ENCODE measurements at places on chromosomes 5 and 9.

DNA sequence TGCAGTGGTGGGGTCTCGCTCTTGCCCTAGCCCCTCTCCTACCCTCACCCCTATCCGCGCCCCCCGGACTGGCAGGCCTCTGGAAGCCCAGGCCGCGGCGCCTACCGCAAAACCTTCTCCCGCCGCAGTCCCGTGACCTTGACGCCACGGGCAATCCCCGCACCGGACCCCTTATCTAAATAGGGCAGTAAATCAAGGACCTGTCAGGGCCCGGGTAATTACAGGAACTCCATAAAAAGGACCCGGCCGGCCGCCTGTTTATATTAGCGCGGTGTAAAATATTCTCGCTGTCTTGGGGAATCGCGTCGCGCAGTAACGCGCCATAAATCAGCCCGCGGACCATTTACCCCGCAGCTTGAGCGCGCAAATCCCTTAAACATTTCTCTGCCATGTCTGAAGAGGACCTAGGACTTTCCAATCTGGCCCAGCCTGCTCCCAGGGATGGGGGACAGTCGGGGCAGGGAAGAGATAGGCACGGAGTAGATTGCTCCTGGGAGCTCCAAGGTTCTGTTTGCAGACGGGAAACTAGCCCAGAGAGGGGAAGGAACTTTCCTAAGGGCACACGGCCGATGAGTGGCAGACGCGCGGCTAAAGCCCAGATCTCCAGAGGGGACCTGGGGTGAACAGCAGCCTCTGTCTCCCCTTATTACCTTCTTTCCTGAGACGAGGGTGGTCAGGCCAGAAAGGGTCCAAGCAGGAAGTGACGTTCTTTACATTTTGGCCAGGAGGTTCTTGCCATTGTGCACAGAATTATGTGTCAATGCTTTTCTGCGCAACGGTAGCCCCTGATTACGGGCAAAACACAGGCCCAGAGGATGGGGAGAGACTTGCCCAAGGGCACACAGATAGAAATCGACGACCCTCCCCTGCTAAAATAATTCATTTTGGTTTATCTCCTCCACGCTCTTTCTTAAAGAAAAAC, 4.8 kb upstream of the HAND1 start:
- DNase-seq, result no peak

- DNase-seq, result no peak
Observed at GRCh38 chr9:130418776-130419175, 26.0 kb upstream of the ASS1 start.

- no peak for DNase-seq
Observed at GRCh38 chr9:73080110-73080694, 71.5 kb upstream of the ANXA1 start.

GRCh38 chr5:180557217-180557809, 34.0 kb downstream of the SCGB3A1 start:
- DNase-seq, result no peak

DNA sequence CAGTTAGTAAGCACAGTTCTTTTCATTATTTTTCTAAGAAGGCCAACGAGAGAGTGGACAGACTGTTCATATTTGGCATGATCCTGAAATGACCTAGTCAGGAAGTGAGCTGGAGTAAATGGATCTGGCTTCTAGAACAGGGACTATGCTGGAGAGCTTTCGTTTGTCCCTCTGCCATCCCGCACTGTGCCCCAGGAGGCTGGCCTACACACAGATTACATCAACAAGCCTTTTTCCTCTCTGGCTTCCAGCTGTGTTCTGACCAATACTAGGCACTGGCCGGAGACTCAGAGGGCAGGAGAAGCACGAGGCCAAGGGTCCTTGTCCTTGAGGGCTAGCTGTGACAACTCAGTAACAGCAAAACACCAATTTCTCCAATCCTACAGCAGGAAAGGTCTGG, 127.8 kb downstream of the MED27 start:
- DNase-seq, result no peak

DNA sequence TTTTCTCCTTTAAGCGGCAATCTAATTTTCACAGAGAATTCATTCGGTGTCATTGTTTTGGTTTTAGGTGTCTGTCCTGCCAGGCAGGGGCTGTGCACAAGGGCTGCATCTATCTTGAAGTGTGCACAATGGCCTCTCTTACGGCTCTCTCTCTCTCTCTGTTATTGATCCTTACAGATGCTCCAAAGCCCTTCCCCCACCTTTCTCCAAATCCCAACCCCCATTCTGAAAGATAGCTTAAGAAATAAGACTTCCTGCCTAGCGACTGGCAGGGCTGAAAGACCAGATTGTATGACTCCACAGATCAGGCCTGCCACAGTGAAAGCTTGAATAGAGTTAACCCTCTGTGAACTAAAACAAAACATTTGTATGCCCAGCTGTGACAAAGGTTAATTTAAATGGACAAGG, 86.5 kb upstream of the NR5A1 start:
- no peak for DNase-seq

- DNase-seq, result no peak
Observed at GRCh38 chr5:34608859-34609648, 47.1 kb upstream of the RAI14 start.

- DNase-seq, result no peak
Observed at GRCh38 chr5:13601112-13601511, 343.4 kb downstream of the DNAH5 start.

DNA sequence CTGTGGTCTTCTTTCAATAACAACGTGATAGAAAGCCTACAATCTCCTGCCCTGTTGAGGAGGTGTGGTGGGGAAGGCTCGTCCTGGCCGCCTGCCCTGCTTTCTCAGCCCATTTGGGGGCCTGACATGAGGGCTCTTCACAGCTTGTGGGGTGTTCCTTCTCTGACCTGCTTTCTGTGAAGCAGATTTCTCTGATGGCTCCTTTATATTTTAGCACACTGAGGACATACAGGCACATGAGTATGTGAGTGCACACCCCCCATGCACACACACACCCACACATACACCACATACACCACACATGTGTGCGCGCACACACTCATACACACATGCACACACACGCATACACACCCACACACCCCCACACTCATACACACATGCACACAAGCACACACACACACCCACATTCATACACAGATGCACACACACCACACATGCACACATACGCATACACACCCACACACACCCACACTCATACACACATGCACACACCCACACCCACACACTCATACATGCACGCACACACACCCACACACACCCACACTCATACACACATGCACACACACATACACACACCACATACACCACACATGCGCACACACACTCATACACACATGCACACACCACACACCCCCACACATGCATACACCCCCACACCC, 117.5 kb downstream of the COL5A1 start:
- DNase-seq, result no peak
